ENCODE measurements at places on chromosomes 4 and X. TPM values are rescaled to one million over a fixed set of nuclear protein-coding genes. Genes with fewer than 3 reads are reported as not detected.
A peak's percentile ranks its signal among the peaks of the same experiment; 100 is the strongest.

DNA sequence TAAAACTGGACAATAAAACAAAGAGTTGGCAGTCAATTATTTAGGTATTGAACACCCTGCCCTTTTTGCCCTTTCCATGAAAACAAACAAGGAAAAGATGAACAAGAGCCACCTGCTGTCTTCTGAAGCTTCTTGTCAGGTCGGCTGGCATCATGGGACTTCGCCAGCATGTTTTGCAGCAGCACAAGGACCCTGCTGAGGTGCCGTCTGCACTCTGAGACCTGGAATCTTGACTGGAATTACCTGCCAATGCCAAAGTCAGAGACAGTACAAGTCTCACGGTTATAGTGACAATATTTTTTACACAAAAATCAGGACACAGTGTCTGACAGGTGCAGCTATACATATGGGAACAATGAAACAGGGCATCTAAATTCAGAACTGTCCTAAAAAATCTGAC lies 284.5 kb downstream of the GASK1B start:
- no peak for DNase-seq

- DNase-seq, result no peak
These were observed 19.1 kb upstream of the EGFL6 start for GRCh38 chrX:13550346-13550745.

- DNase-seq, result no peak
These were observed 707.0 kb upstream of the GRID2 start for GRCh38 chr4:91596718-91597117.

DNA sequence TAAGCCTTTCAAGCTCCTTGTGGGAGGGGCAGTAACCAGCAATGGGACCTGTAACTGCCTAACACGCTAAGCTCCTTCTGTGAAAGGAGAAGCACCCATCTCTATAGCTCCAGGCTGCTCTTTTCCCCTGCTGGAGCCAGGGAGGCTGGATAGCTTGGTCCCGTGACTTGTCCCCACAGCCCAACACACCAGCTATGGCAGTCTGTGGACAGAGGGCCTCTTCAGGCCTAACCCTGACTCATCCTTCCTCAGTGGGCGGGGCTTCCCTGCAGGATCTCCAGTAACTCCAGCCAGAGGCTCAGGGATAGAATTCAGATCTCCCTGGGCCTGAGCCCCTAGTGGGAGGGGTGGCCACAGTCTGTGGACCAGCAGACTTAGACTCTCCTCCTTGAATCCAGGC lies 1290.1 kb downstream of the PCDH7 start:
- no peak for DNase-seq

- DNase-seq, result no peak
These were observed 39.0 kb upstream of the CD99 start for GRCh38 chrX:2652106-2652505.

- DNase-seq, result peak; percentile 81
These were observed 119.2 kb downstream of the IRF2 start for GRCh38 chr4:184355111-184355604.

GRCh38 chrX:72057331-72057730 lies 74.4 kb downstream of the RTL5 start:
- DNase-seq, result no peak

- no peak for DNase-seq
These were observed 1.5 kb downstream of the NMU start for GRCh38 chr4:55634417-55635128.

DNA sequence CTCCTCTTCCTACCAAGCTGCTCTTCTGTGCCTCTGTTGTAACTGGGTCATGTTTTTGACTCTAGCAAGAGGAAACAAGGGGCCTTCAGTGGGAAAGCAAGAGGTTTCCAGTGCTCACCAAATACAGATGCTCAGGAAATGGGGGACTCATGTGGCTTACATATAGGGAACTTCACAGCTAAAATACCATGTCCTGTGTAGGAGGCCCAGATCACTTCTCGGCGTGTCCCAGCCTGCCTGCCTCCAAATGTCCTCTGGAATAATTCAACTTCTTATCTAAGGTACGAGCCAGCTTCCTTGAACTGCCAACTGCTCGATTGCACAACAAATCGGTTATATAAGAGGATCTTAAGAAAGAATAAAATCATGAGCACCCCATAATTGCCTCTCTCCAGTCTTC lies 161.3 kb downstream of the KIT start:
- DNase-seq, result no peak

GRCh38 chr4:118265312-118266144 lies 87.3 kb downstream of the PRSS12 start:
- no peak for DNase-seq

GRCh38 chrX:100098660-100099375 lies 311.3 kb downstream of the PCDH19 start:
- DNase-seq, result peak; percentile 10

DNA sequence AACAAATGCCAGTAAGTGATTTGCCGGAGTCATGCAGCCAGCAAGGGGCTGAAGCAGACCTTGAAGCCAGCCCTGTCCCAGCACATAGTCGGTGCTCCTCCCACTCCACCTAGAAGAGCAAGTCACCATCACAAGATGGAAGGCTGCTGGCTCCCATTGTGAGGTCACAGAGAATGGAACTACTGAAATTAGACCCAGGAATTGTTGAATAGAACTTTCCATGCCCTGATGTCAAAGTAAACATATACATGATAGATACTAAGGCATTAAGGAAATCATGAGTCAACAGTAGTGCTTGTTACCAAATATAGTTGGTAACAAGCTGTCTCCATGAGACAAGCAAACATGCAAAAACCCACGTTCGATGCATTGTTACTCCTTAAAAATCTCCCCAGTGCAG lies 177.1 kb upstream of the MID1 start:
- peak; percentile 28 for DNase-seq

DNA sequence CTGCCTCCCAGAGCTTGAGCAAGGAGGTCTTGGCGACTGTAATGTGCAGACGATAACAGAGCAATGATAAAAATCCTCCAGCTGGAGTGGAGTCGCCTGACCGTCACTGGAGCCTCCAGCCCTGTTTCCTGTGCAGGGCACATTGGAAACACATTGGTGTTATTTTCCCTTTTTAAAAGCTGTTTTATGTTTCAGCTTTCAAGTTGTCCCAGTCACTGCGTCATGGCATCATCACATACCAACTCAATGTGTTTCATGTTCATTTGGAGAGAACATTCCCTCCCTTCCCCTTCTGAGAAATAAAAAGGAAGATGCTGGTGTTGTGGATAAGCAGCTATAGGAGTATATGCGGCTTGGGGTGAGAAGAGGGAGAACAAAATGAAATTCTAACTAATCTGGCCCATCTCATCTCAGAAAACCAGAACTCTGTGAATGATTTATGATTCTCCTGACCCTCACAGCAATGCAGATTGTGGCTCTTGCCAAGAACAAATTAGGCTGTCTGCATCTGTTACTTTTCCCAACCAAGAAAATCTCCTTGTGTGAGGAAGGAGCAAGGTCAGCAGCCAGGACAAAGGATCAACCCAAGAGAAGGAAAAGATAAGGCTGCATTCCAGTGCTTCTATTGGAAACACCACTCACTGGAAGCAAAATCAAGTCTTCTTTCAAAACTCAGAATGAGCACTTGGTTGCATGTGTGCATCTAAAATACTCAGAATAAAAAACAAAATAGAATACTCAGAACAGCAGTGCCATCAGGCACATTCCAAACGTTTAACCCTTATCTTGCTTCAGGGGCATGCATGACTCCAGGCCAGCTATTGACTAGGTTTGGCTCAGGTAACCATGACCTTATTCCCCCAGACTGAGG lies 134.4 kb downstream of the RASL11B start:
- peak; percentile 61 for DNase-seq

DNA sequence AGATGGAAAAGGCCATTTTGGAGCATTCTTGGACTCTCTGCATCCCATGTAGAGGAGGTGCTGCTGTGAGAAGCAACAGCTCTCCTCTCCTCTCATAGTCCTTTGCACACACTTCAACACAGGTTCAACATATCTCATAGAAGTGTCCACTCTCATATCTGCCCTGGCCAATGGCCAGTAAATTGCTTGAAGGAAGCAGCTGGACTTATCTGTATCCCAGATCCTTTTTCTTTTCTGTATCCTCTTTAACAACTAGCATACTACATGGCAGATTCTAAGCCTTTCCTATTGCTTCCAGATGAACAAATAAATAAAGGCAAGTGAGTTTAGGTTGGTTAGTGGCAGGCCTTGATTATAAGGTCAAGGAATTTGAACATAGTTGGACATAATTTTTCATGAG lies 122.0 kb downstream of the HS6ST2 start:
- DNase-seq, result no peak

Gene PSAPL1
- total RNA-seq, result not detected

Gene RBM47
- 2.9 TPM for total RNA-seq

Gene MAGEB17
- total RNA-seq, result not detected

Gene SRPK3
- not detected for total RNA-seq

Gene PSMD10
- total RNA-seq, result 47.3 TPM

Gene IL9R
- total RNA-seq, result 0.14 TPM
